ENCODE measurements at places on chromosomes 1 and 21.

DNA sequence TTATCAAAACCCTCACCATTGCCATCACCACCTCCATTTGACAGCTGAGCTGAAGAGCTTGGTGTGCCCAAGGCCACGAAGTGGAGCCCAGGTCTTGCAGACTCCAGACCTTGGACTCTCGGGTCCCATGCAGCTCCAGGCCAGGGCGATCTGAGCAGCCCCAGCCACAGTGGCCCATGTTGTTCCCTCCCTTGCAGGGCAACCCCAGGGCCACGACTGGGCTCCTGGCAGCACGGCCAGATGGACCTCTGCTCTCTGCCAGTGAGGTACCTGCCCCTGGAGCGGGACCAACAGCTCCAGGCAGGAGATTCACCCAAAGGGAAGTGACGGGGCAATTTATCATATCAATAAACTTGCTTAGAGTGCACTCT is 182.7 kb upstream of the VAMP3 start:
- no peaks in the 10 kb centered on the region for H3K4me1 ChIP-seq
- no peak overlapping the region for H3K27ac ChIP-seq
- no peak overlapping the region for H3K4me3 ChIP-seq
- no peak for DNase-seq
- no peaks in the 10 kb centered on the region for H3K27me3 ChIP-seq

DNA sequence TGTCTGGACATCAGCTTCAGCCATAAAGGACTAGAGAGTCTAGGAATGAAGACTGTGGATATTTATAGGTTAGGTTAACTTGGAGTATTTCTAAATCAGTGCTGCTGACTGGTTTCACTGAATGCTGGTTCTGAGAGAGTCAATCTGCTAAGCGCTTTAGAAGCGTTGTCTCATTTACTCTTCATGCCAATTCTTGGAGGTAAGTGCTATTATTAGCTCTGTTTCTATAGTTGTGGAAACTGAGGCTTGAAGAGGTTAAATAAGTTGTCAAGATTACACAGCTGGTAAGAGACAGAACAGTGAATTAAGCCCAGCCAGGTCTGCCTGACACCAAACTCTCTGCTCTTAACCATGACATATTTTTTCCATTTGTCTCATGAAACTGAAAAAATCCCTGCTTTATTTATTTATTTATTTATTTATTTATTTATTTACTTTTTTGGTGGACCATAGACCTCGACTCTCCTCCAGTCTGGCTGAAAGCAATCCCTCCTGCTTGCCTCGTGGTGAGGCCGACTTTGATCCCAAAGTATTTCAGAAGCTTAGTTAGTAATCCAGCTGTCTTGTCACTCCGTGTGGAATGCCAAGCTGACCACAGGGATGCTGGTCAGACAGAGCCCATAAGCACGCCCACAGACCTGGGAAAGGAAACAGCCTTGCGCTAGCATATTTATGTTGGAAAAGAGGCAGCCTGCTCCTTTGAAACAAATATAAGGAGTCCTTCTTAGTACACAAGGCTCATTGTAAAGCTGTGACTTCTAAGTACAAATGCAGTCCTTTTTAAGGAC is 16.9 kb downstream of the NTMT2 start:
- H3K27me3 ChIP-seq: no peaks in the 10 kb centered on the region
- no peaks in the 10 kb centered on the region for H3K4me1 ChIP-seq
- no peak overlapping the region for H3K4me3 ChIP-seq
- H3K27ac ChIP-seq: no peak overlapping the region

DNA sequence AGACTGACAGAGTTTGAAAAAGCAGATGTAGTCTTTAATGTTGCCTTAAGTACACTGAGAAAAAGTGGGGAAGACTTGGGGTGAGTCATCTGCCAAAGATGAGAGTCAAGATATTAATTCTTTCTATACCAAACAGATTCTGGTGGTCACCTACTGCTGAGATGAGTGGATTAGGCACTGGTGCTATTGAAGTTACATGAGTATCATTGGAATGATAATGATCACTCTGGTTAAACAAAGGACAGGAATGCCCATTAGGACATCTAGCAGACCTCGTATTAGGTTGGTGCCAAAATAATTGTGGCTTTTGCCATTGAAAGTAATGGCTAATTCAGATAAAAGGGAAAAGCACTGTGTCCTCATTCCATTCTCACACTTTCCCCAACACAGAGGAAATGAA is 1588.9 kb downstream of the KCNT2 start:
- DNase-seq: no peak
- H3K27me3 ChIP-seq: no peaks in the 10 kb centered on the region
- H3K27ac ChIP-seq: no peak overlapping the region

- no peak for DNase-seq
- no peaks in the 10 kb centered on the region for H3K36me3 ChIP-seq
- peaks cover 38% of the 10 kb centered on the region for H3K4me1 ChIP-seq
- peak overlapping the region; percentile 94 for H3K27ac ChIP-seq
- H3K27me3 ChIP-seq: no peaks in the 10 kb centered on the region
- peak overlapping the region; percentile 82 for H3K4me3 ChIP-seq
These were observed 3.5 kb downstream of the ERRFI1 start for GRCh38 chr1:8022395-8023286.

DNA sequence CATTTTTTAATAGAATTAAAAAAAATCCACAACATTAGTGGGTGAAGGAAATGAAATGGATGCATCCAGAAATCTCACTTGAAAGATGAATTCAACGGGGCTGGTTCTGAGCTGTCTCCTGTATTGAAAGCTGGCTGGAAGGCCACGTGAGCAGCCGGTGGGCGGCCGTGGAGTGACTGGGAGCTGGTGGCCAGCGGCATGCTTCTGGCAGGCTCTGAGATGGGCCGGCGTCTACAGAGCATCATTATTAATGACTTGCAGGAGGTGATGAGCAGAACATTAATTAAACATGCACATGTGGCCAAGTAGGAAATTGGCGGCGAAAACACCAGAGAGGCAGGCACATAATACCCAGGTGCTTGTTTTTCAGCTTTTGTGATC is 115.6 kb upstream of the LMO4 start:
- no peaks in the 10 kb centered on the region for H3K4me1 ChIP-seq
- H3K27ac ChIP-seq: no peak overlapping the region

DNA sequence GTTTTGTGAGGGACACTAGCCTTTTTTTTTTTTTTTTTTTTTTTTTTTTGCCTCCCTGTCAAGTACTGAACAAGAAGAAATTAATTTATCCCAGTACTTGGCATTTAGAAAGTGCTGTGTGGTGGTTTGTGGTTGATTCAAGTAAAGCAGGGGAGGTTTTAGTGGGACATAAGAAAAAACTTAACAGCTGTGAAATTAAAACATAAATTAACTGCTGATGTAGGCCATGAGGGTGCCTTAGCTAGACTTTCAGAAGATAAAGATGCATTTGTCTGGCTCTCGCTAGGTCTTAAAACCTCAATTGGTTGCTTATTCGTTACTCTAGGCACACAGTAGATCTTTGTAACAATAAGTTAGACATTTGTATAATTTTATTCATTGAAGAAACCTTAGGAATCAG is 52.3 kb downstream of the SPATA46 start:
- no peak overlapping the region for H3K4me3 ChIP-seq
- H3K27ac ChIP-seq: no peak overlapping the region
- no peak for DNase-seq
